ENCODE measurements at places on chromosomes 5 and 9.

GRCh38 chr5:172490514-172491461 lies 36.5 kb upstream of the SH3PXD2B start:
- no peak for DNase-seq

- DNase-seq, result no peak
Measured at GRCh38 chr5:127031147-127031862, 947 bp upstream of the MARCHF3 start.

- DNase-seq, result no peak
Measured at GRCh38 chr5:9063615-9064245, 482.1 kb downstream of the SEMA5A start.

GRCh38 chr5:67305913-67306710 lies 109.5 kb upstream of the CD180 start:
- DNase-seq, result no peak

DNA sequence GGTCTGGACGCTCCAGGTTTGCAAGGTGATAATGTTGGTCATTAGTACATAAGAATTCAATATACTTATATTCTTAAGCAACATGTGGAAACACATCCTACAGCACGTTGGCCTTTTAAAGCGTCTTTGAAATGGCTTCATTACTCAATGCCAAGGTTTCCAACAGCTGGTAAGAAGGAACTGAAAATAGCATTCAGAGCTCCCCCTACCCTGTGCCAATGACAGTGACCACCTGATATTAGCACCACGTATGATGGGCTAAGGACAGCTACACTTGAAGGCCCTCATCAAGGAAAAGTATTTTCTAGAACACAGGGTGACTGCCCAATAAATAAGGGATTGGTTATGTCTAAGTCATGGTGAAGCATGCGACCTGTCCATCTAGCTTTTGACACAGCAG lies 9.9 kb downstream of the ZNF622 start:
- DNase-seq, result no peak

DNA sequence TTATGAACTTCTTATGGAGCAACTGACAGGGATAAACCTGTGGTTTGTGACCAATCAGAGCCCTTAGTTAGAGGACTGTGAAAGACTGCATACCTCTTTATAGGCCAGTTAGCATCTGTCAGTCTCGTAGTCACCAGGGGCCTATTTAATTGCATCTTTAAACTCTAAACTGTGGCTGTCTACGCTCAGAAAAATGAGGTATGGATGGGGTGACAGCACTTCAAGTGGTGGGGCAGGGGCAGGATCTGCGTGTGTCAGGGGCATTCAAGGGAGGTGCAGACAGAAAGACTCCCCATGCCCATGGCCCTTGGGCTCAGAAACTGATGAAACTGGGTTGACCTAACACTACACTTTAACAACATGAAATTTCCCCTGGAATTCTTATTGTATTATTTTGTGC lies 132.6 kb upstream of the TBCA start:
- no peak for DNase-seq

DNA sequence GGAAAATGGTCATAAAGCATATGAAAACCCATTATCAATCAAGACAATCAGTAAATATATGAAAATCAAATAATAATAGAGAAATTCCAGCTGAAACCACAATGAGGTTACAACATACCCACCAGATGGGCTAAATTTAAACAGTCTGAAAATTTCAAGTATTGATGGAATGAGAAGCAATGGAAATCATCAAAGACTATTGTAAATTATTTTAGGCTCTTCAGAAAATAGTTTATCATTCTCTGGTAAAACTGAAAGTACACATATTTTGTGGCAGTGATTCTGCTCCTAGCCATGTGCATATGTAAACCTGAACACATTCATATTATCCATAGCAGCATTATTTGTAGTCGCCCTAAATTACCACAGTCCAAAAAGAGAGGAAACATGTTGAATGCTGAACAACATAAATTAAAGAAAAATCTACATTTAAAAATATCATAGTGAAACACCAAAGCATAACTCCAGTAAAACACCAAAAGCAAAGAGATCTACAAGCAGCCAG lies 215.3 kb downstream of the PRELID2 start:
- no peak for DNase-seq

DNA sequence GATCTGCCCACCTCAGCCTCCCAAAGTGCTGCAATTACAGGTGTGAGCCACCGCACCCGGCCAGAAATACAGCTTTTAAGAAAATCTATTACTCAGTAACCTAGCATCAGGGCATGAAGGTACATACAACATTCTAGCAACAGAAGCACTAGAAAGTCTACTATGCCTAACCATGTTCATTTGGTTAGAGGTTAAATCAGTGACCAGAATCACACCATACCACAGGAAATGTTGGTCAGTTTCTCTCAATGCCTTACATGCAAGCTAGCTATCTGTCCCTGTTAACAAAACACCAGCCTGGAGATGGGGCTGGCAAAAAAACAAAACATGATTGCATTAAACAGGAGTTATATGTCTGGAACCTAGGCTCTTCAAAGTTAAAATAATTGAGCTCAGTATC lies 104.1 kb downstream of the STRBP start:
- DNase-seq, result no peak

DNA sequence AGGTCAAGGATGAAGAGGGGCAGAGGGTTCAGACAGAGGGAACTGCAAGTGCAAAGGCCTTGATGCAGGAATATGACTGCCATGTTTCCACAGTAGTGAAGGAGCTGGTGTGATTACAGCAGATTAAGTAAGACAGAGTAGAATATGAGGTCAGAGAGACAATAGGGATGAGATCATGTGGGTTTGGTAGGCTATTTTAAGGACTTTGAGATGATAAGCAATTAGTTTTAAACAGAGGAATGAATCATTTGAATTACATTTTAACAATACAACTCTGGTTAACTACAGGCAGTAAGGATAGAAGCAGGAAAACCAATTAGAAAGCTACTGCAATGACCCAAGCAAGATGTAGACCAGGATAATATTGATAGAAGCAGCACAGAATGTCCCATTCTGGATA lies 7.7 kb downstream of the CENPK start:
- DNase-seq, result no peak

- no peak for DNase-seq
Measured at GRCh38 chr9:214648-215493, at the start of gene DOCK8. TSS of gene DOCK8 (plus strand) at chr9:214865. CDS start at chr9:214977, 112 bp downstream.

DNA sequence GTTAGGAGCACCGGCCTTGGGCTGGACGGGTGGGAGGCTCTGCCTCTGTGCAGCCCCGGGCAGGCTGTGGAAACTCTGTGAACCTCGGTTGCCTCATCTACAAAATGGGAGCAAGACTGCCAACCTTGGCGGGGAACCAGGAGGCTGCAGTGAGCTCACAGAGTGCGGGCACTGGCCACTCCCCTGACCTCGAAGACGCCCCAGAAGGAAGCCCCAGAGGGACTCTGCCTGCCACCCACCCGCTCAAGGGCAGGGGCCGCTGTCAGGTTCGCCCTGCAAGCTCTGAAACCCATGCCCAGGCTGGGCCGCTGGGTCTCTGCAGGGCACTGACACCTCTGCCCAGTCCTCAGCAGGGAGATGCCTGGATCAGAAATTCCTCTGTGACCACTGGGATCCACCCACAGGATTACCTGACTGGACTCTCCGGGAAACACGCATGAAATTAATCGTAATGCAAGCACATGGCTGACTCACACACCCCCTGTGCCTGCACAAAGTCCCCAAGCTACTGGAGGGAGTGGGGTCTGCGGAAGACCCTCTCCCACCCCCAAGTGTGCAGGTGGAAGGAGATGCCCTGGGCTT lies 7.4 kb downstream of the CCDC187 start:
- no peak for DNase-seq

GRCh38 chr5:96654209-96654608 lies 8.0 kb upstream of the CAST start:
- no peak for DNase-seq

DNA sequence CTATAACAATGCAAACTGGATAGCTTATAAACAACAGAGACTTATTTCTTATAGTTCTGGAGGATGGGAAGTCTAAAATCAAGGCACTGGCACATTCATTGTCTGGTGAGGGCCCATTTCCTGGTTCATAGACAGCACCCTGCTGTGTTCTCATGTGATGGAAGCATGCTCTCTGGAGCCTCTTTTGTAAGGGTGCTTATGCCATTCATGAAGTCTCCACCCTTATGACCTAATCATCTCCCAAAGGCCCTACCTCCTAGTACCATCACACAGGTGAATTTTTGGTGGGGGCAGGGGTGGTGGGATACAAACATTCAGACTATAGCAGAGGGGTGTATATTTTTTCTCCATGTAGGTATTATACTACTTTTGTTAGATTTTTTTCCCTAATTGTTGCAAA lies 92.4 kb downstream of the UNC13B start:
- no peak for DNase-seq

DNA sequence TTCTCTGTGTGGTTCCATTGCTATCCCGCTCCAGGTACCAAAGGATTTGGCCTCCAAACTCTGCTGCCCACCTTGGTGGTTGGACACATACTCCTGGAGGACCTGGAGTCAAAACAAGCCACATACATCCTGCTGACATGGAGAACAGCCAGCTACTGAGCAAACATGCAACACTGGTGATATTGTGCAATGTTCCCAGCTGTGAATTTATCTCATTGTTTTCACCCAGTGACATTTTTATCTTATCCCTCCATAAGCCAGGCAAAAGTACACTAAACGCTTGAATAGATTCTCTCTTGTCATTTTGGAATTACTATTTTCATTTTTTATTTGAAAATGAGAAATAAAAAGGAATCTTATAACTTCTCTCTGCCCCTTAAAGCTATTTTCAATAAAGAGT lies 11.1 kb upstream of the CTSL start:
- no peak for DNase-seq

- DNase-seq, result no peak
Measured at GRCh38 chr5:80435476-80435875, 27.6 kb downstream of the ZFYVE16 start.

DNA sequence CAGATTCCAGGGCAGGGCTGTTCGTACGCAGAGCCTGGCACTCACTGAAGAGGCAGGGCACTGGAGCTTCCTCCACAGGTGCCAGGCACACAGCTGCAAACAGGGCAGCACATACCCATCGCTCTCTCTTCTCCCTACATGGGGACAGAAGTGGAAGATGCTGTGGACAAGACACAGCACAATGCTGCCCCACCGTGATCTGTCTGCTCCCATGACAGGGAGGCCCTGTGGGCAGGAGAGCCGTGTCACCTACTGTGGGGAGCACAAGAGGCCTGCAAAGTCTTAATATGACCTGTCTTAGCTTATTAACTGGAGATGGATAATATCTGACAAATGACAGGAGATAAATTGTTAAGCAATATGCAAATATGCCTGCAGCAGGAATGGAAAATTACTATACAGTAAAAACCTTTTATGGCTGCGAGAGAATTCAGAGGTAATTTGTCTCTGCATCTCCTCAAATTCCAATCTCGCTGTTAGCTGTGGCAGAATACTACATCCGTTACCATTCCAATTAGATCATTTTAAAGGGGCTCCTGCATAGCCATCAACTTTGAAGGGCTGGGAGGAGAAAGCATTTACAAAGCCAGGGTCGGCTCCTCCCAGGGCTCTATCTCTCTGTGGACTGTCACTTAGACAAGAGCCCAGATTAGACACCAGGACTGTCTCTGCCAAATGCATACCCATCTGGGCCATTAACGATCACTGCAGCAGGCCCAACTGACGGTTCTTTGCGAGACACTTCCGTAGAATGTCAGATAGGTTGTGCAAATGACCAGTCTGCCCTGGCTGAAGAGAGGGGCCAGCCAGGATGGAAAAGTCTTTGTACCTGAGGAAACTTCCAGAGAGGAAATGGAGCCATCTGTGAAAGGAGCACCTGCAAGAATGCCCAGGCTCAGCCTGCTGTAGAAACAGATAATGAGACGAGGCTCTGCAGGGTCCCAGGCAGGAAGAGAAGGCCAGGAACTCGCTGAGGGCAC lies 90.7 kb upstream of the FSTL4 start:
- DNase-seq, result no peak

- DNase-seq, result no peak
Measured at GRCh38 chr9:12463641-12464040, 229.5 kb upstream of the TYRP1 start.

GRCh38 chr9:19947996-19948395 lies 159.2 kb upstream of the SLC24A2 start:
- DNase-seq, result no peak

- no peak for DNase-seq
Measured at GRCh38 chr5:157540124-157540523, 35.5 kb downstream of the ADAM19 start.

GRCh38 chr5:140262839-140263238 lies 40.1 kb downstream of the PFDN1 start:
- DNase-seq, result no peak

- no peak for DNase-seq
Measured at GRCh38 chr5:79512471-79513307, 1.2 kb downstream of the HOMER1 start.

GRCh38 chr9:111803924-111804323 lies 9.2 kb upstream of the SHOC1 start:
- no peak for DNase-seq

- DNase-seq, result no peak
Measured at GRCh38 chr9:92895812-92896436, 18.1 kb upstream of the ZNF484 start.

DNA sequence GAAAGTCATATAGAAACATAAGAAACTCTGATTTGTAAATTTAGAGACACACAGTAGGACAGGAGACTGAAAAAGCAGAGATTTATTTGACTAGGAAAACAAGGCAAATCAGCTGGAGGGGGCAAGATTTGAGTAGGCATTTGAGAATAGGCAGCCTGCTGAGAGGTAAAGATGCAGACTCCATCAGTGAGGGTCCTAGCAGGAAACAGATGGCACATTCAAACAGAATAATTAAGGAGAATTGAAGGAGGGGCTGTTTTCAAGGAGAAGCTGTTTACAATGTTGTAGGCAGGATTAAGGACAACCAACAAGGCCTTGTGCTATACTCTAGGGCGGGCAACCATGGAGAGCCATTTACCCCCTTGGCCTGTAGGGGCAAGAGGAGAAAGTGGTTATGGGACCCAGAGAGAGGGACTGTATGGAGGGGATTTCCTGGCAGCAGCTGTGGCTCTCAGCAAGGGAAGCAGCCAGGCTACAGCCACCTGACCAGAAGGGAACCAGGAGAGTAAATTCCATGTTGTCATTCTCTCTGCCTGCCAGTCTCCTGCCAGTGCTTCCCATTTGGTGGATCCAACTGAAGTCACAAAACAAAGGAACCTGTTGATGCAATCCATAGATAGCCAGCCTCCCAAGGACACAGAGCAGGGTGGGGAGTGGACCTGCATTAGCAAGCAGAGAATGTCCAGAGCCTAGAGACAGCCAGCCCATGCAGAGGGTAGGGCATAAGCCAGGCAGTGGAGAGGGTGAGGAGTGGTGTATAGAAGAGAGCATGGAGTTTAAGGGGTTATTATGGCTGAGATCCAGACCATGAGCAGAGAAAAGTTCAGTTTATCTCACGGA lies 38.2 kb downstream of the PAPPA start:
- DNase-seq, result no peak

- DNase-seq, result no peak
Measured at GRCh38 chr9:127105805-127106465, 16.5 kb downstream of the ANGPTL2 start.

DNA sequence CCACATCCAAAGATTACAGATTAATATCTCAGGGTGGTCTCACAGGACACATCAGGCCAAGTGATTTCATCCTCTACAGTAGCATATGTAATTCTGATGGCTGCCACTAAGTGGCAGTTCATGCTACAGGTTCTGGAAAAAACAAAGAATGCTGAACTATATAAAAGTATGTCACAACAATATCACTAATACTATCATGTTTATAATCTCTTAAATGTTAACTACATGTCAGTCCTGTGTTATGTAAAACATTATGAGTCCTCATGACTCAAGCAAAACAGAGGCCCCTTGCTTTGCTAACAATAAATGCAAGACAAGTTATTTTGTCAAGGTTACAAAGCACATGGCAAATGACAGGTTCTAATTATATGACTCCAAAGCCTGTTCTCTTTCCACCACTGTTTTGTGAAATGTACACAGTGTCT lies 233.2 kb downstream of the FBXL17 start:
- DNase-seq, result no peak

- no peak for DNase-seq
Measured at GRCh38 chr9:128115187-128116103, 12.1 kb downstream of the PTGES2 start.
